WTC11 (cell line): ENCODE measurements at places on chromosomes 5 and 9.

GRCh38 chr5:131280417-131280816 is 16.6 kb downstream of the CDC42SE2 start:
- no peak for DNase-seq

DNA sequence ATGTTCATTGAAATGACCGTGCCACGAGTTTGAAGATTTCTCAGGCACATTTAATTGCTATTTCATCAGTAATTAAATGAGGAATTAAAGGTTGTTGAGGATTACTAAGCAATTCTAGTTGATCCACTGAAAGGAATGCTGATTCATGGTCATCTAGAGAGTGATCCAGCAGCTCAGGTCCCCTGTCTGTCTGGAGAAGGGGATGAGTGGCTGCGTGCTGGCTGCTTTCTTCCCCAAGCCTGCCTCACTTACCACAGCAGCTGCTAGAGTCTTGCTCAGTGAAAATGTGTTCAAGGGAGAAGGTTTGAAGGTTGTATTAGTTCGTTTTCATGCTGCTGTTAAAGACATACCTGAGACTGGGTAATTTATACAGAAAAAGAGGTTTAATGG is 7.8 kb upstream of the TGFBI start:
- no peak for DNase-seq

GRCh38 chr5:53482717-53483638 is 2.5 kb downstream of the FST start:
- DNase-seq, result peak; percentile 57

DNA sequence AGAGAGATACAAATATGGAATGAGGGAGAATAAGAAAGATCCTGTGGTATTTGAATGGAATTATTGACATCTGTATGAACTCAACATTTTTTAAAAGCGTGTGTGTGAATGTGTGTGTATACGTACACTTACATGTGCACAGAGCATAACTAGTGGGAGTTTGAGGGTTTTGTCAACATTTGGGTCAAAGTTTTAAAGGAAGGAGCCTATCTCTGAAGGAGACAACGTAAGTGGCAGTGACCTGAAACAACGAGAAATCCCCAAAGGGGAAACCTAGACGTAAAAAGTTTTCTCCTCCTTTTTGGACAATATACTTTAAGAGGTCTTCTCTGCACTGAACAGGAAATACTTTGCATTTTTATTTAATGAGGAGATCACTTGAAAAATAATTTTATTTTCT is 40.2 kb upstream of the DTWD2 start:
- no peak for DNase-seq

- no peak for DNase-seq
Observed at GRCh38 chr5:141605523-141606277, 13.1 kb downstream of the DIAPH1 start.
